ENCODE measurements at places on chromosomes 2 and 18. TPM values are rescaled to one million over a fixed set of nuclear protein-coding genes. Genes with fewer than 3 reads are reported as not detected.
A peak's percentile ranks its signal among the peaks of the same experiment; 100 is the strongest.

DNA sequence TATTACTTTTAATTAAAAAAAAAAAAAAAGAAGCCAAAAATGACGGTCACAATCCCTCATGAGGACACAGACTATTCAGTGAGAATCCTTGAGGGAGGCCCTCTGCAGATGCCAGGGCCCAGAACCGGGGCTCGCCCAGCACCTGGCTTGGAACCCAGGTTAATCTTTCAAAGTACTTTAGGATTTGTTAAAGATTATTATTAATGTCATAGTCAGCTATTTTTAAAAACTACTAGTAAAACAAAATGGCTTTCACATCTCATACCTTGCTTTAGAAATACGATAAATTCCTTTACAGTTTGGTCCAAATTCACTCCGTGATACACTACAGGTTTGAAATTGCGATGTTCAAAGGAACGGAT, 27.1 kb downstream of the C2orf76 start:
- DNase-seq: no peak

DNA sequence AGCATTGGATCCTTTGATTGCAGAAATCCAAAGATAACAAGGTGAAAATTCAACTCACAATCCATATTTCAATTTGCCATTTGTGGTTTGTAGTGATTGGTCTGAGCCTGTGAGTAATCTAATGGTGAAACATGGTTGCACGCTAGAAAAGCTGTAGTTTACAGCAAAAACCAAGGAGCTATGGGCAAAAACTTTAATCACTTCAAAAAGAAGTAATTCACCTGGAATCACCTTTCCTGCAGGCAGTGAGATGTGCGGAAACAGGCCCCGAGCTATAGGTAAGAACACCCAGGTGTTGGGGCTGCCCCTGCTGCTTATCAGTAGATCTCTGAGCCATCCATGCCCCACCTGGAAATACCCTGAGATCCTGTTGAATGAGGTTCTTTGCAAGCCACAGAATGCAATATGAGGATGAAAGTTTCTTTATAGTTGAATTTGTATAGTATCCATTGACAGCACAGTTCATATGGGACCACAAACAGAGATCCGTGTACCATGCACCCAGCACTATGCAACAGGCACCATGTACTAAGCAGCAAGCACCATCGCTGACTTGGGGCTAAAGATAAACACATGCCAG, 208.2 kb downstream of the SPP2 start:
- no peak for DNase-seq

DNA sequence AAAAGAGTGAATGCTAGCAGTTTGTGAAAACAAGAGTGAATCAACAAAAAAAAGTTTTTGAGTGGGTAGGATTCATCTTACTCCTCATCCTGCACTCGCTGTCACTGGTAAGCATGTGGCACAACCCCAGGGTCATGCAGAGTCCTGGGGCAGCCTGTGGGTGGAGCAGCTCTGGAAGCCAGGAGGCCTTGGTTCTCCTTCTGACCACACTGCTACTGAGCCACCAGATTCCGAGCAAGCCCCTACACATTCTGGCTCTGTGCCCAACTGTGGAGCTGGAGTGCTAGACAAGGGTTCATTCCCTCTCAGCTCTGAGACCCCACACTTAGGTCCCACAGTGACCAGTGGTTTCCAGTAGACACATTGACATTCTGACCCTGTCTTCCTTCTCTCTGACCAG, 670.6 kb downstream of the BCL11A start:
- DNase-seq: no peak

GRCh38 chr18:13581496-13582177, 144.7 kb downstream of the FAM210A start:
- no peak for DNase-seq

- DNase-seq: no peak
Measured at GRCh38 chr2:125684256-125684655, 971.7 kb upstream of the GYPC start.

- no peak for DNase-seq
Measured at GRCh38 chr2:105641389-105641811, 103.3 kb upstream of the NCK2 start.

DNA sequence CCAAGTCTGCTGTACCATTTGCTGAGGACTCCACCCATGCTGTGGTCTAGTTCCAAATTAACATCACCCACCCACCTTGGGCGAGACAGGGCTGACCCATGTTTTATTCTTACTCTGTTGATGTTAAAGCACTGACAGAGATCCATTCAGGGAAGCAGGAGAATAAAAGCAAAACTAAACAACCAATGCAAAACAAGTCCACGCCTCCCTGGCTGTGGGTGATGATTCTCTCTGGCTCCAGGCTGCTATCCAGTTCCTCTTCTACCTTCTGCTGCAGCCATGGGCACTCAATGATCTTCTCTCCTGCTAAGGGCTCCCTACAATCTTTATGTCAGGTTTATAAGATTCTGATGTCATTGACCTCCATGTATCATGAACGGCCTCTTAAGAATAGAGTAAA, 786.6 kb upstream of the ID2 start:
- no peak for DNase-seq

- DNase-seq: no peak
Measured at GRCh38 chr2:222598611-222599010, 57.3 kb downstream of the FARSB start.

DNA sequence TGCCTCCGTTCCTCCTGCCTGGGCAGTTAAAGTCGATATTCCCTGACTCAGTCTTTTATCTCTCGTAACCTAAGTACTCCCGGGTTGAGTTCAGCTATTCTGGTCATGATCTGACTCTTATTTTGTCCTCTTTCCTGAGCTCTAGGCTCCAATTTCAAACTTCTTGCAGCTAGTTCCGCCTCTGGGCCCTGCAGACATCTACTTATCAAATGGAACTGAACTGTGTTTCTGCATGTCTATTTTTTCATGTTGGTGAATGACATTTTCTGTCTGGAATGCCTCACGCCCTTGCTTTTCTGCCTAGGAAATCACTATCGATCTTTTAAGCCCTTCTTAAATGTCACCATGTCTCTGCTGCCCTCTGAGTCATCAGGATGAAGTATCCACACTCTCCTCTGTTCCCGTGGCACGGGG, 101.5 kb downstream of the VAPA start:
- DNase-seq: no peak

GRCh38 chr2:184326066-184326465, 272.3 kb upstream of the ZNF804A start:
- DNase-seq: no peak

- no peak for DNase-seq
Measured at GRCh38 chr2:156380117-156380645, 47.7 kb upstream of the NR4A2 start.

DNA sequence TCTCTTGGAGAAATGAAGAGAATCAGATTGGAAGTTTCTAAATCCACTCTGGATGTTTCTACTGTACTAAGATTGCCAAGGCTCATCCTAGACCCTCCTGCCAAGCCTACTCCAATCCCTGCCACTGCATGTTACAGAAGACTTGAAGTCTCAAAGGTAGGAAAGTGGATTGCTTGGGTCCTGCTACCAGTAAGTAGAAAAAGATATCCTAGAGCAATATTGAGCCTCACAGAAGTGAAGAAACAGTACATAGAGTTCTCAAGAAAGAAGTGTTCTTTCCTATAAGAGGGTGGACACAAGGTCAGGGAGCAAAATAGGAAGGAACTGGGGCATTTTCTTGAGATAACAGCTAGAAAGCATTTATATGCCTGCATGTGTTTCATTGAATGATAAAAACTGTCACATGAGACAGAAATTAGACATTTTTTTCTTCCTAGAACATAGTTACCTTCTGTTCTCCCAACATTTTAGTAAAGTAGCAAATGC, 232.9 kb downstream of the RBM43 start:
- DNase-seq: no peak

DNA sequence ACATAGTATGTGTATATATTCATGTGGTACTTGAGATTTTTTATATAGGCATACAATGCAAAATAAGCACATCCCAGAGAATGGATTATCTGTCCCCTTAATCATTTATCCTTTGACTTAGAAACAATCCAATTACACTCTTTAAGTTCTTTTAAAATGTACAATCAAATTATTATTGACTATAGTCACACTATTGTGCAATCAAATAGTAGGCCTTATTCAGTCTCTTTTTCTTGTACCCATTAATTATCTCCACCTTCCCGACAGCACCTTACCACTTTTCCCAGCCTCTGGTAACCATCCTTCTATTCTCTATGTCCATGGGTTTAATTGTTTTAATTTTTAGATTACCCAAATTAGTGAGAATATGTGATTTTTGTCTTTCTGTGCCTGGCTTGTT, 914.1 kb downstream of the CCDC85A start:
- no peak for DNase-seq

DNA sequence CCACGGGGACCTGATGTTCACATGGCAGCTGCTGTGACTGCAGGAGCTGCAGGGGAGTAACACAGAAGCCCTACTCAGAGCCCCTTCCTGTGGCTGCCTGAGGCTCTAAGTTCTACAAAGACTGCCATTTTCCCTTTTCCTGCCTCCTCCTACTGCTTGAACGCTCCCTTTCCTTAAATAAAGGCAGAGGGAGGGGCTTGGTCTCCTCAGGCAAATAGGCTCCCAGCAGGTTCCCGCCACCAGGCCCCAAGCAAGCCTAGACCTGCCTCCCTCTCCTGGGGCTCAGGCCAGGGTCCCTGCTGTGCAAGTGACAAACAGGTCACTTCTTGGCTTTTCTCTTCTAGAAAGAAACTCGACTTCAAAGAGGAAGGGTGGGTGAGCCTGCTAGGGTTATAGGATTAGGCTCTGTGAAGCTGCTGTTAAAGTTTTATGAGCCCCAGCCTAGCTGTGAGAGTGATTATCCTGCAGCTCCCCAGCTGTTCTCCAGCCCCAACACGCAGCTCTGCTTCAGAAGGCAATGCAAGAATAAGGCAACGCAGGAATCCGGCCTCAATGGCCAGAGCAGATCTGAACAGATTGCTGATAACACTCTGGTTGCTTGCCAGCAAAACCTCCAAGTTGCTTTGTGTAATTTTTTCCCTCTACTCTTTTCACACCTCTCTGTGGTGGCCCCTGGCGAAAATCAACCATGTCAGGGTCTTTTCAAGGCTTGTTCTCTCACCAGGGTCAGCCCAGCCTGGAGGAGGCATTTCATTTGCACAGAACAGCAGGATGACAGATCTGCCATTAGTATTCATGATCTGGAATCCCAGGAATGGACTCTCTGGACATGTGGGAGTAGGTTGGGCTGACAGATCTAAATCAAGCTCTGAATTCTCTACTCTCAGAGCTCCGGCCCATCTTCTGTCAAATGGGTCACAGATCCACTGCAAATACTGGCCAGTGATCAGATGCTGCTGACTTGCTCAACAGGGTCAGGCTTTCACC, 71.3 kb downstream of the MRO start:
- no peak for DNase-seq

- no peak for DNase-seq
Measured at GRCh38 chr2:66456183-66457041, 21.5 kb downstream of the MEIS1 start.

GRCh38 chr2:182821182-182821581, 45.3 kb downstream of the FRZB start:
- no peak for DNase-seq

- DNase-seq: no peak
Measured at GRCh38 chr18:37985126-37985525, 419.5 kb upstream of the CELF4 start.

DNA sequence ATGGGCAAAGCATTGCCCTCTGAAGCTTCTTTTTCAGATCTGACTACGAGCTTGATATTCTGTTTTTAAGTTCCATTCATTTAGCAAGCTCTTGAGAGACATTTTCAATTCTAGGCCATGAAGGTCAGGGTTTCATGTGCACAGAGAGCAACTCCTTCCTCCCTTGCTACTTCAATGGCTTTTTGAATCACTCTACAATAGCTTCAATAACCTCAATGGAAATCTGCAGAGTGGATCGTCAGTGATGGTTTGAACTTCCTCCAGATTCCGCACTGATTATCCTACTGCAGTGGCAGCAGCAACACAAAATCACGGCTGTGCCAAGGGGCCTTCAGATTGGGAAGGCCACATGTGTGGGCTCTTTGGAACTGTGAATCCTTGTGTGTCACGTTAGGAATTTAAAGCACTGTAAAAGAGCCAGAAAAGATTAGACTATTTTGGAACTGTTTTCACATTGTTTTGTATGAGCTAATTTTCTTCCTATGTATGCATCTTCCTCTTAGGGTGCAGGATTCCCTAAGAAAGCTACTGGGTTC, 88.4 kb upstream of the MGAT4A start:
- DNase-seq: no peak

- no peak for DNase-seq
Measured at GRCh38 chr18:45353530-45353929, 261.7 kb upstream of the SLC14A2 start.

DNA sequence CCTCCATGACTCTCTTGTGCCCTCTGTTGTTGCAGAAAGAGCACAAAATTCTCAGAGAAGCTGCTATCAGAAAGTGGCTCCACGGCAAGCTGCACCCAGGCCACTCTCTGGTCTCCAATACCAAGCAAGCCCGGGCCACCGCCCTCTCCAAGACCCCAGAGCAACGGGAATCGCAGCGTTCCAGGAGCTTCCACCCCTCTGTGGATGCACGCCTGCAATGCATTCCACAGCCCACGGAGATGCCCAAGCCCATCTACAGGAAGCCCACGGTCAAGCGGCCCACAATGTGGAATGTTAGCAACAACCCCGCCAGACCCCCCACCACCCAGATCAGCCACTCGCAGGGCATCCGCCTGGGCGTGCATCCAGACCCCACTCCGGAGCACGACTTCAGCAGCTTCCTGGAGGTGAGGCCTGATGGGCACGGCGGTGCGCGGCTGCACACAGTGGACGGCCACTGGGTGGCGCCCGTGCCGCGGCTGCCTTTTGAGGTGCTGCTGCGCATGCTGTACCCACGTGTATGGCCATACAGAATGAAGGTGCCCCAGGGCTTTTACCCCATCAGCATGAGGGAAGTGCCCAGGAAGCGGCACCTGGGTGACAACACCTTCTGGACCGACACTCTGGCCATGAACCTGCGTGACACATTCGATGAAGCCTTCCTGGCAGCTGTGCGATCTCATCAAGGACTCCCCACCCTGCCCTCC, 6.3 kb downstream of the ANKRD53 start:
- peak; percentile 58 for DNase-seq

GRCh38 chr2:177059293-177059692, 153.3 kb upstream of the HNRNPA3 start:
- DNase-seq: no peak

DNA sequence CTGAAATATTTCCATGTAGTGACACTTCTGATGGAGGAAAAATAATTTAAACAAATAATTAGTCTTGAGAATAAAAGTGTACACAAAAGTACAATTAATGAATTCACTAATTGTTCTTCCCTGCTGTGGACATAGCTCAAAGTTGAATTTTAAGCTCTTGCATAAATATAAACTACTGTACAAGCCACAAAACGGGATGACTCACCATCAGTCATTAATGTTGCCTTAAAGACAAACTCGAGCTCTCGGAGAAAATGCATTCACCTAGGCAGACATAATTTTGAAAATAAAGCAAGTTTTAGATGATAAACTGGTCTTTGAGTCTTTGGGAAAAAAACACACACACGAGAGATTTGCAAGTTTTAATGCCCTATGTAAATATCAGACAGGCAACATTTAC, 436.4 kb downstream of the ZNF521 start:
- peak; percentile 54 for DNase-seq

BMP10 gene
- not detected for total RNA-seq

EIF5B gene
- 53.5 TPM for total RNA-seq

UGT1A10 gene
- total RNA-seq: not detected

SERPINE2 gene
- total RNA-seq: 8.8 TPM

FMNL2 gene
- 28.0 TPM for total RNA-seq

HRH4 gene
- not detected for total RNA-seq

ARL5A gene
- total RNA-seq: 73.2 TPM

DSC3 gene
- 0.23 TPM for total RNA-seq

REEP1 gene
- 0.53 TPM for total RNA-seq

SDC1 gene
- 4.0 TPM for total RNA-seq

SERPINB7 gene
- total RNA-seq: not detected

FOXI3 gene
- total RNA-seq: not detected

ZNF396 gene
- 0.72 TPM for total RNA-seq

MC2R gene
- total RNA-seq: not detected

ANKRD53 gene
- 2.2 TPM for total RNA-seq

POMC gene
- 0.69 TPM for total RNA-seq
